NK-92 treated with Interleukin-12 subunit alpha and Interleukin-12 subunit beta, amount 100 ng/mL, for 24 hours (cell line): ENCODE measurements at places on chromosomes 7 and 10.

DNA sequence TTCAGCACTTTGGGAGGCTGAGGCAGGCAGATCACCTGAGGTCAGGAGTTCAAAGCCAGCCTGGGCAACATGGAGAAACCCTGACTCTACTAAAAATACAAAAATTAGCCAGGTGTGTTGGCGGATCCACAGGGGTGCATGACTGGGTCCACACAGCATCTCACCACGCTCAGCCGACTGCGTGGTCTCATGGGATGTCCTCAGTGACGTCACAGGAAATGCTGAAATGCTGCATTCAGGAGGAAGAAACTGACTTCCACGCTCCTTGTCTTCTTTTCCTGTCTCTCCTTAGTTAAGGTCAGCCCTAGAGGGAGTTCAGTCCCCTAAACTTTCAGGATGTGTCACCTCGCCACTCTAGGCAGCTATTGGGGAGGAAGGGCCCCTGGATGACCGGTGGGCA is 42.9 kb downstream of the XRCC2 start:
- DNase-seq = no peak

GRCh38 chr7:113128031-113128430 is 9.7 kb upstream of the SMIM30 start:
- DNase-seq = no peak

DNA sequence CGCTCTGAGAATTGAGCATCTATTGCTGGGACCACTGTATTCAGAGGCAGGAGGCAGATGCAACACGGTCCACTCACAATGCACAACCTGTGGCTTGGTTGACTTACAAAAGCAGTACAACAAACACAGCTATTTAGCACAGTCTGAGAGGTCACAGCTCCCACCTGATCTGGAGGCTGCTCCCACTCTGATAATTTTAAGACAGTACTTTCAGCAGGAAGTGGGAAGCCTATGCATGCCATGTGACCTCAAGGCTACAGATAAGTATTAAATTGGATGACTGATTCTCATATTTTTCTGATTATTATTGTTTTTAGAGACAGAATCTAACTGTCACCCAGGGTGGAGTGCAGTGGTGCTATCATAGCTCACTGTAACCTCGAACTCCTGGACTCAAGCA is 659.3 kb downstream of the PARD3 start:
- no peak for DNase-seq

DNA sequence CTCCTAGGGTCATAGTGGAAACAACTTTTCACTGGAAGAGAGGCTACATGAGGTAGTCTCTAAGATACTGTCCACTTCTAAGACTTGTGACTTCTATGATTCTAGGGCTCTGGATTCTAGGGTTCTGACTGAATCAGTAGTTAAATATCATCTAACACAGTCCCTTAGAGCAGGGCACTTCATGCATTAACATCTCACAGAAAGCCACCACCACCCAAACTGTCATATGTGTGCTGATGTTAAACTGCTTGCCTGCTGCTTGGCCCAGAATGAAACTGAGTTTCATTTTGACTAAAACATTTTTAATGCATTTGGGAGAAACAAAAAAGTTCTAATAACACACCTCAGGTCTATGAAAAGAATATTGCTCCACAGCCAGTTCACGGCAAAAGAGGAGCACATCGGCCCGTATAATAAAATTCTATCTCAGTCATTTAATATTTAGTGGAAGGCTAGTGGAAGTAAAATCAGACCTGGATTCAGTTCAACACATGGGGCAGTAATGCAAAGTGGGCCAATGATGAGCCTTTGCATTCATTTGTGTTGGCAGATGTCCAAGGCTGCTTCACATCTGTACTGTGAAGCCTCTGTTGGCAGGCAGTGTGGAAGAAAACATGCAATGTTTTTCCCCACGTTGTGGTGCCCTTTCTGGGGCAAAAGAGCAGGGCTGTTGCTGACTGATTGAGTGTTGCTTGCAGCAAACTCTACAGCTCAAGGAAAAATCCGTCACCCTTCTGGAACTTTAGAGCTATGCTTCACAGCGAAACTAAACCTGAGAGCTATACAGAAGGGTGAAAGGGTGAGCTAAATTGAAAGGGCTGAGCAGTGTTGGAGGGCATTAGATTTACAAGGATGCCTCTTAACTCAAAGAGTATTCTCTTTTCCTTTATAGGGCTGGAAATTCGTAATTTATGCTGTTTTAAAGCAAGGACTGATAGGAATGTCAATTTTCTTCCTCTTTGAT is 33.5 kb upstream of the AUTS2 start:
- DNase-seq = no peak

GRCh38 chr10:97200616-97201015 is 14.9 kb upstream of the SLIT1 start:
- peak; percentile 13 for DNase-seq

DNA sequence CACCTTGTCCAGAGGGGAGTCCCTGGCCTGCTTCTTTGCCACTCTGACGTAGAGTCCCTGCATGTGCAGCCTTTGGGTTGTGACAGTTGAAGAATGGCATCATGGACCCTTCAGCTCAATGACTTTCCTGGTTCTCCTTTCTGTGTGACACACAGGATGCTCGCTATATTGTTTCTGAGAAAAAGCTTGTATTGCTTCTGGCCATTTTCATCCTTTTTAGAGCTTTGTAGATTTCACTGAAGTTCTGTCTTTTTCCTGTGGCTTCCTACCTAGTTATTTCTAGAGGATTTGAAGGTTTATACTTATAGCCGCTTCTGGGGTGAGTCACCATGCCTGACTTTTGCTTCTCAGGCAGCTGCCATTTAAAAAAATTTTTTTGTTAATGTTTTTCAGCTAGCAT is 27.0 kb downstream of the SND1 start:
- DNase-seq = no peak

- DNase-seq = no peak
These were observed 186.0 kb downstream of the JAZF1 start for GRCh38 chr7:27994639-27995038.

DNA sequence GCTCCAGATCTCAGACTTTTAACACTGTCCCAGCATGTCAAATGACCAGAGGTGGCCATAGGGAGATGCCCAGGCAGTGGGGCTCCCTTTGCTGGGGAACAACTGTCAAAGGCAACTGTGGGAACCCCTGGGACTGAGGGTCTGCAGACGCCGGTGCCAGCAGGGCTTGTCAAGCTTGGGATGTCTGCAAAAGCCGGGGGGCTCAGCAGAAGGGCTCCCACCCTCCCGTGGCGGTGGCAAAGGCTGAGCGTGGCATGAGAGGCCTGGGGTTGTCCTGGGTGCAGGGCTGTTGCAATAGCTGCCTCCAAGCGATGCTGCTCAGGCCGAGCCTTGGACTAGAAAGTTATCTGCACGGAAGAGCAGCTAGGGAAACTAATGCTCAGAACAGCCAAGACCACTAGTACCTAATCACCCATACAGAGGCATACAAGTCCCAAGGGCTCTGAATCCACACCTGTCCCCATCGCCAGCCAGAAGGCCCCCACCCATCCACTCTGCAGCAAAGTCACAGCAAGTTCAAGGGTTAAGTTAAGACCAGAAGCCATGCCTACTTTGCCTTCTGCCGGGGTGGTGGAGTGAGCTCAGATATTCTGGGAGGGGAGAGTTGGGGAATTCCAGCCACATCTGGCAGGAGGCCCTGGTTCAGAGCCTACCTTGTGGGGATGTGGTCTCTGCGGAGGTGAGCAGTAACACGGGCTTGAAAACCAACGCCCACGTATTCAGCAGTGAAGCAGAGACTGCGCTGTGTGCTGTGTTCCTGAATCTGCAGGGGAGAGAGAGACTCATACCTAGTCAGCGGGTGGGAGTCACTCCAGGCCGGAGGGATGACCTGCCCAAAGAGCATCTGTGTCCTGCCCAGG is 4.6 kb downstream of the SH2B2 start:
- no peak for DNase-seq

- no peak for DNase-seq
These were observed 5.2 kb upstream of the BTBD16 start for GRCh38 chr10:122265896-122266295.

GRCh38 chr7:107017965-107018719 is 26.4 kb upstream of the PRKAR2B start:
- no peak for DNase-seq
